Stimulated activated CD4-positive, alpha-beta T cell treated with anti-CD3 and anti-CD28 coated beads, Interleukin-15, amount 100 ng/mL, for 24 hours (primary cell): ENCODE measurements at places on chromosomes 7 and 10.

DNA sequence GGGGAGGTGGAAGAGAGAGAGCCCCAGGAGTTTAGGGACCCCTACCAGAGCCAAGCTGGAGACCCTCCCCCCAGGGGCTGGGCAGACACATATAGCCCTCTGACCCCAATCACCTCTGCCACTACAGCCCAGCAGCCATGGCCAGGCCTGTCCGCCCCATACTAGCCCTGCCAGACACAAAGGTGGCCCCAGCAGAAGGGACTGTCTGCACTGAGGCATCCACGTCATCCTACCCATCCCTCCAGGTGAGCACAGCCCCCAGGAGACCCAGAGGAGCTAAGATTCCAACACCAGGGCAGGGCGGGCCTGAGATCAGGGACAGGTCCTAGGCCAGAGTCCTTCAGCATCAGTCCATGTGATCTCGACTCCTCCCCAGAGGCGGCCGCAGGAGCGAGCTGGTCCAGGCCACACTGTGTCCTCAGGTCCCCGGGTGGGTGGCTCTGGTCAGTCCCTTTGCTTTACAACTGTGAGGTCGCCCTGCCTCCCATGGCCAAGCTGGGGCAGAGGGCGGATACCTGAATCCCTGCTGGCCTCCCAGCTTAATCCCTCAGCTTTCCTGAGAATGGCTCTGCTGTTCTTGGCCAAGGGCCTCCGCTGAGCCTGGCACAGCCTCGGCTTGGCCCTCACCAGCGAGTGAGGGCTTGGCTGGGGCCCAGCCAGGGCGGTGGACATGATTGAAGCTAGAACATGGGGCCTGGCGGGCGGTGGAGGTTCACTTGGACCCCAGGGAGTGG lies 14.3 kb upstream of the ELN start:
- no peak for DNase-seq

DNA sequence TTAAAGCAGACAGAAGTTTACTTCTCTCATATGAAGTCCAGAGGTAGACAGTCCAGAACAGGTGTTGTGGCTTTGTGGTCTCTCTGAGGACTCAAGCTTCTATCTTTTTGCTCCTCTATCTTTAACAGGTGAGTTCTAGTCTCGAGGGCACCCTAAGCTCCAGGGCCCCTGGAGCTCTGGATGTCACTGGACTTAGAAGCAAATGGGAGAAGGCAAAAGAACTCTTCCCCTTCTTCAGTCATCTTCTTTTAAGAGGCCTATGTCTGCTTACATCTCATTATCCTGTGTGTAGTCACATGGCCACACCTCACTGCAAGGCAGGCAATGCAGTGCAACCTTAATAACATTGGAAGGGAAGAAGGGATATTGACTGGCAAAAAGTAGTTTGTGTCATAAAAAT lies 61.6 kb downstream of the ADCYAP1R1 start:
- no peak for DNase-seq

DNA sequence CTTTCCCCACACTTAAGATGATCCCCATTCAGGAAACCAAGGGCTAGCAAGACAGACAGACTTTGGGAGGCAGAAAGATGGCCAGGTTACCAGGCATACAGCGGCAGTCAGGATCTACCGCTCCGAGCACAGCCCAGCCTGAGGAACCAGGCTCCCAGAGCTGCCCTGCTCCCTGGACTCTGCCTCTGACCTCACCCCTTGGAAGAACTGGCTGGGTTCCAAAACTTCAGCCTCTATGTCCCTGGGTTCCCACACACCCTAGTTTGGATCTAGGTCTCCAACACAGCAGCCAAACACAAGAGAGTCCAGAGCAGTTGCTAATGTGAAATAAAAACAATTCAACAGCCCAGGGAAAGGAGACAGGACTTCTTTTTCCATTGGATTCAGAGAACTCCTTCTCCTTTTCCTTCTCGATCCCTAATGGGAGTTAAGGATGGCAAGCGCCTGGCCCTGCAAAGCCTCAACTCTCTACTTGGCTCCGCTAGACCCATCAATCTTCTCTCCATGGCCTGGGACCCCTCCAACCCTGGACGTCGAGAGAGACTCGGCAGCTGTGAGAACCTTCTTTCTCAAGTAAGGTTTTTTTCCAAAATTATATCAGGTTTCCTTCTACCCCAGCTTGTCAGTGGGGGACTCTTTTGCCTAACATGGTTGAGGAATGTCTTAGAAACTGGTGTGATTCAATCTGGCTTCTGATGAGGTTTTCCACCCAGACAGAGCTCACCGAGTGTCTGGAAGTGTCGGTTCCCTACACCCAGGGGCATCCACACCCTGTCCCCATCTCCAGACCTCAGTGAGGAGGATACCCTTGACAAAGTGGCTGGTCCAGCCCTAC lies 219.6 kb downstream of the KCNMA1 start:
- no peak for DNase-seq

GRCh38 chr7:142454862-142455261 lies 197.0 kb upstream of the PRSS58 start:
- peak; percentile 43 for DNase-seq
